ENCODE measurements at places on chromosomes 6 and 20. TPM values are rescaled to one million over a fixed set of nuclear protein-coding genes. Genes with fewer than 3 reads are reported as not detected.

SUPT3H gene
- 17.0 TPM for total RNA-seq

RFX6 gene
- not detected for total RNA-seq

ZNF391 gene
- 10.2 TPM for total RNA-seq

WFDC5 gene
- total RNA-seq = not detected

IPCEF1 gene
- total RNA-seq = 0.28 TPM

CTAGE9 gene
- not detected for total RNA-seq

TMEM170B gene
- total RNA-seq = 19.3 TPM

FAM50B gene
- 2.9 TPM for total RNA-seq

CRISP3 gene
- not detected for total RNA-seq

LINC00237 gene
- not detected for total RNA-seq

All from neural crest cell (in vitro differentiated cells).